ENCODE measurements at places on chromosomes 1 and 21.
A peak's percentile ranks its signal among the peaks of the same experiment; 100 is the strongest.

- DNase-seq: no peak
Measured at GRCh38 chr1:177596485-177596884, 373.4 kb downstream of the SEC16B start.

GRCh38 chr1:205373798-205374175, 17.1 kb upstream of the KLHDC8A start:
- DNase-seq: no peak

DNA sequence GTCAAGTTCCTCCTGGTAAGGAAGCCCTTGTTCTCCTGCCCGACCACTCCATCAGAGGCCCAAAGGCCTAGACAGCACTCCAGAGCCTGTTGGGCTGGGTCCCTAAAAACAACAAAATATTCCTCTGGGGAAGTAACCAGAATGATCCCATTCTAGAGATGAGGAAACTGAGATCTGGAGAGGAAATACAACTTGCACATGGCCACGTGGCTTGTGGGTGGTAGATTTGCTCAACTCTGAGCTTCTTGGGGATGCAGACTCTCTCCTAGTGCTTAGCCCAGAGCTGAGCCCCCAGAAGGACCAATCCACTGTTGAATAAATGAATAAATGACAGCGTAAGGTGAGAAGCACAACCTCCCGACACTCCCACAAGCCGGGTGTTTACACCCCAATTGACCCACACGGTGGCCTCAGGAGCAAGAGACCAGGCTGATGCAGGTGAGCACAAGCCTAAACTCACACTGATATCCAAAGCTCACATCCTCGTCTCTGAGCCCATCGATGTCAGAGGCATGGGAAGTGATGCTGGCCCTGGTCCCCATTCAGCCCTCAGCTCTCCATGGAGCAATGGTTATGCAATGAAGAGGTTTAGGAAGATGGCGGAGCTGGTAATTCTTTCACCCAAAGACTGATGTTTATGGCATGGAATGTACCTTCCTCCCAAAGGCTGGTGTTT, 172.5 kb upstream of the EDN2 start:
- no peak for DNase-seq

DNA sequence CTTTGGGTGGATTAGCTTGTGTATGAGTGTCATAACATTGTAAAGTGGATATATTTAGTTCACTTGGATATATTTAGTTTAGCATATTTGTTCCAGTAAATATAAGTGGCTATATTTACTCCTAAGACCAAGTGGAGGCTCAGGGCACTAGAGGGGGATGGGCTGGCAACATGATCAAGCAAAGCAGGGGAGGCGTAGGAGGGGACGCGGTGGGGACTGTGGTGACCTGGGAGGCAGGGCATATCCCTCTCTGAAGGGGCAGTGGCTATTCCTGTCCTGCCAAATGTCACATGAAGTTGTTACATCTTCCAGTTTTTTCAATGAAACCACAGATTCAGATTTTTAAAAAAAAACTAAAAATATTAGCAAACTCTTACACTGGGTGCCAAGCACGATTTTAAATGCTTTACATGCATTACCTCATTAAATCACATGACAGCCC, 51.9 kb upstream of the EDN2 start:
- DNase-seq: no peak

GRCh38 chr1:8002921-8003320, 23.2 kb downstream of the ERRFI1 start:
- no peak for DNase-seq

GRCh38 chr21:26423511-26423910, 149.6 kb downstream of the CYYR1 start:
- no peak for DNase-seq

- DNase-seq: no peak
Measured at GRCh38 chr1:167864392-167865032, 49.4 kb downstream of the ADCY10 start.

GRCh38 chr21:28805885-28806284, 186.8 kb downstream of the LTN1 start:
- no peak for DNase-seq

DNA sequence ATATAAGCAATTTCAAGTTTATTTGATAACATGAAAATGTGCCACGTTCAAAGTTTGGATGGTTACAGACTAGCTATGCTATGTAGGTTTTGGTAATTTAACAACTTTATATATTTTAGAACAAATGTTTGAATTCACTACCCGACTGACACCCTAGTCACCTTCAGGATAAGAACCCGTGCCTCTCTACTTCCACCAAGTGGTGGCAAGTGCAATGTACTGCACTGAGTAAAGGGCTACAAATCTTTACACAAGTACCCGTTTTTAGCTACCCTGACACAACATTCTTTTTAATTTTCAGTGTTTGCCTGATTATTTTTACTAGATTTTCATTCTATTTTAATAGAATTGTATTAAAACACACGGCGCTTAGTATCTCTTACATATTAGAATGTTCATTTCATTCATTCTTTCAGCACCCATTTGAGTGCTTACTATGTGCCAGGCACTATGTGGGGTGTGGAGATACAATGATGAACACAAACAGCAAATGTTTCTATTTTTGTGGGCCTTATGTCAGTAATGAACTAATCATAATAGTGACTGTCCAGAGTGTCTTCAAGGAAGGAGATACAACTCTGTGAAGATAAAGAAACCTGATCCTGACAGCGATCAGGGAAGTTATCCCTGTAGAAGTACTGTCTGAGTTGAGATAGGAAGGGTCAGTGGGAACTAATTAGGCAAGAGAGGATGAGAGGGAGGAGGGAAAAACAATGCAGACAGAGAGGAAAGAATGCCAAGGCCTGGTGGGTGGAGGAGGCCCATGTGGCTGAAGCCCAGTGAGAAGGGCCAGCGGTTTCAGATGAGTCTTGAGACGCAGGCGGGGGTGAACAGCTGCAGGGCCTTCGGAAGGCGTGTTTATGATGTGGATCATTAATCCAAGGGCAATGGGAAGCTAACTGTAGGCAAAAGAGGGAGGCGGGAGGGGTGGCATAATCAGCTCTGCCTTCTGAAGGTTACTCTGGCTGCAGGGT, 3.8 kb downstream of the LCA5L start:
- no peak for DNase-seq

GRCh38 chr1:66732407-66733166, 19.7 kb upstream of the DYNLT5 start:
- DNase-seq: no peak

GRCh38 chr1:214939180-214939579, 143.4 kb upstream of the KCNK2 start:
- DNase-seq: no peak

- no peak for DNase-seq
Measured at GRCh38 chr21:44424608-44425306, 30.6 kb upstream of the LRRC3 start.

DNA sequence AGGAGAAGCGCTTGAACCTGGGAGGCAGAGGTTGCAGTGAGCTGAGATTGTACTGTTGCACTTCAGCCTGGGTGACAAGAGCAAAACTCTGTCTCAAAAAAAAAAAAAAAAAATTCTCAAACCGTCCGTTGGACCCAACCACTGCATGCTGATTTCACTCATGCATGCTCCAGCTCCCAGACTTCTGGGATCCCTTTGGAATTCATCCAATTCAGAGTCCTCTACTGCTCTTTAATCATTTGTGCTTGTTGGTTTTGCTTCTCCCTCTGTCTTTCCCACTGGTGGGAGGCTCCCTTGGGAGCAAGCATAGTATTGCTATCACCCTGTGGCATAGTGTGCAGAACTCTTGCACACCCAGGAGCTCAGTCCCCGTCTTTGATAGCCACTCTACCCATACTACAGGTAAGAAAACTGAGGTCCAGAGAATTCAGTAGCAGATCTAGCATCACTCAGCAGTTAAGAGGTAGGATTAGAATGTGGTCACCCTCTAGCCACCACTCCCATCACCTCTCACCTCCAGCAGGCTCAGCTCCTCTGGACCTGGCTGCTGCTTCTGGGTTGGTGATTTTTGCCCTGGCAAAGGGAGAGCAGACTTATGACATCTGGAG, 3.1 kb upstream of the LMNA start:
- no peak for DNase-seq

GRCh38 chr1:200945111-200945510, 50.4 kb downstream of the INAVA start:
- DNase-seq: no peak

- no peak for DNase-seq
Measured at GRCh38 chr1:8439015-8439702, 121.2 kb downstream of the SLC45A1 start.

DNA sequence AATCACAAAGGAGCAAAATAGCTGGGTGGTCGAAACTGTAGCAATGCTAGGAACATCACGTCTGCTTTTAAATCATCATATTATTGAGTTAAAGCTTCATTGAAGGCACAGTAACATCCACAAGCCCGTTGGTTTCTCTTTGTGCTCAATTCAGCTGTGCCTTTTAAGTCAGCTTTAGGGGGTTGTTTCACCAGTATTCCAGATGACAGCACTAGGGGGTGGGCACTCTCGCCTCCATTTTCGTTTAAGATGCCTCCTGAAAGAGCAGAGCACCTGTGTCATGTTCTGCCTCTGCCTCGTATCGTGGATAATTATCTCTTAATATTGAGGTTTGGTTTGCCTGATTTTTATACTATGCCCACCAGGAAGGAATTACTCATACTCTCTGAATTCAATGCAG, 139.8 kb upstream of the PTBP2 start:
- no peak for DNase-seq

- DNase-seq: no peak
Measured at GRCh38 chr1:31551208-31551607, 25.1 kb upstream of the TINAGL1 start.

GRCh38 chr1:230147253-230148125, 80.5 kb downstream of the GALNT2 start:
- DNase-seq: no peak

GRCh38 chr1:161185282-161185682, 8.0 kb upstream of the B4GALT3 start:
- no peak for DNase-seq

DNA sequence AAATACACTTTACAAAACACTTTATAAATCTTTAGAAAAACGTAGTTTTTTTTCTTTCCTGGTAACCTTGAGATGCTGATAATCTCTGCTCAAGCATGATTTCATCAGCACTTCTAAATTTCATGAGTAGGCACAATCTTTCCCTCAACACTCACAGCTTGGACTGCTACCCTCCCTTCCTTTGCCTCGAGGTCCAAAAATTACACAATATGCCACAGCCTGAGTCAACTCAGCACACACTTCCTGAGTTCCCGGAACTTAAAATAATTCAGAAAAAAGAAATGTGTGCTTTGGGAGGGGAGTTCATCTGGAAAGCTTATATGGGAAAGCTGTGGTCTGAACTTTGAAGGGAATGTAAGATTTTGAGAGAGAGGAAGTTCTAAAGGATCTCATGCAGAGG, 5.9 kb downstream of the CLCA2 start:
- no peak for DNase-seq

GRCh38 chr21:32726839-32727686, 750 bp downstream of the SYNJ1 start:
- no peak for DNase-seq

DNA sequence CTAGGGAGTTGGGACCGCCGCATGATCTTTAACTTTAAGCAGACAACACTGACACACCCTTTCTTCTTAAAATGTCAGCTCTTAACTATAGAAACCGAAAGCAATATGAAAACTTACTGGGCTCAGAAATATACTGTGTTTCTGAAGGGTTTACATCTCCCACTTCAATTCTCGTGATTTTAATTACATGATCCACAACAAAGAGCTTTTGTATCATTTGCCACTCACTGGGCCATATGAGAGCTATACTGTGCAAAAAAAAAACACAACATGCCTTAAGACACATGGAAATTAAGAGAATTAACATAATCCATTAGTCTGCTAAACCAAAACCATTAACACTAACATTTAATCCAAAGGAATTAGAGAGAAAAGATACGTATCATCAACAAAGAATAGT, 35.0 kb upstream of the RAP1GAP start:
- DNase-seq: no peak

GRCh38 chr1:10065344-10065685, 32.6 kb downstream of the UBE4B start:
- DNase-seq: no peak

- DNase-seq: peak; percentile 23
Measured at GRCh38 chr1:48202030-48202752, 20.3 kb upstream of the SLC5A9 start.

GRCh38 chr1:159835862-159836525, 9.3 kb downstream of the SLAMF8 start:
- no peak for DNase-seq

DNA sequence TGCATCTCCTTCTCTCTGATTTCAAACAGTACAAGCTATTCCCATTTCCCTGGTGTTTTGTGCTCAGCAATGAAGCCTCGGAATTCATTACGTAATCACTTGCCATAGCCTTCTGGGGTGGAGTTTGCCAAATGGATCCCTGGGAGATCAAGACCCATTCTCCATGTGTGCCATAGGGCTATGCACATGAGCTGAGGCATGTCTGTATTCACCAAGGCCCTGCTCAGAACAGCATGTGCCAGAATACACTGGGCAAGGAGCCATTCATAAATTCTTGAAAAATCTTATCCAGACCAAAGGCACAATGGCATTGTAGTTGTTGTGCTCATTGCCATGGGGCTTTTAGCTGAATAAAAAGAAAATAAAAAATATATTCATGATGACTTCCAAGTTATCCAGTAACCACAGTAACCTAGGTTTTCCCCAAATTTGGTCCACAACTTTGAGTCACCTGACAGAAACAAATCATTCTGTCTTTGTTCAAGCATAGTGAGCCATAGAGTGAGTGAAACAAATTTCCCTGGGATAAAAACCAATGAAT, 53.0 kb downstream of the CRB1 start:
- DNase-seq: no peak

DNA sequence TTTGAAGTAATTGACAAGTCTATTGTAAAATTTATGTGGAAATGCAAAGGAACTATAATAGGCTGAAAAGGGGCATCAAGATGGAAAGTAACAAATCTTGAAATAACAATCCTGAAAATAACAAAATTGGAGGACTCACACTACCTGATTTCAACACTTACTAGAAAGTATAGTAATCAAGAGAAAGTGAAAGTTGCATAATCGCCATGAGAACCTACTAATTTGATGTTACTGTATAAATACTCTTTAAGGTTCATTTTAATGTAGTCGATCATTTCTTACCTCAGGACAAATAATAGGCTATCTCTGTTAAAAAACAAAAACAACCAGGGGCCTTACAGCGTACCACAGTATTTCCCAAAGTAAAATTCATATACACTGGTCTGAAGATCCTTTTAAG, 71.7 kb downstream of the EDEM3 start:
- DNase-seq: no peak

- DNase-seq: no peak
Measured at GRCh38 chr1:206719169-206719839, 34.6 kb downstream of the MAPKAPK2 start.

- DNase-seq: no peak
Measured at GRCh38 chr1:227234998-227235405, 83.3 kb downstream of the CDC42BPA start.

DNA sequence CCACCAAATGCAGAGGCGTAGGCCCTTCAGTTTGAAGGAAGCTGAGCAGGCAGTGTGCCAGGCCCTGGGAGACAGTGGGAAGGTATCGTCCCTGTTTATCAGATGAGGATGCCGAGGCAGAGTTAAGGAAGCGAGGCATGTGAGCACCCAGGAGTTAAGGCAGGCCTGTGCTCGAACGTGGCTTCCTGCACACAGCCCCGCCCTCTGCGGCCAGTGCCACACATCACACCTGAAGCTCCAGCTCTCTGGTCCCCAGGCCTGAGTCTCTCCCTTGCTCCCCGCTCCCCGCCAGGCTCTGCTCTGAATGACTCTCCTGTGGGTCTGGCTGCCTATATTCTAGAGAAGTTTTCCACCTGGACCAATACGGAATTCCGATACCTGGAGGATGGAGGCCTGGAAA, 32.1 kb downstream of the EPHX1 start:
- no peak for DNase-seq

- no peak for DNase-seq
Measured at GRCh38 chr1:92934395-92935378, 26.6 kb downstream of the DIPK1A start.

All from stimulated activated CD4-positive, alpha-beta T cell treated with anti-CD3 and anti-CD28 coated beads, Interleukin-1b, Interleukin-23, amount 100 ng/mL, for 1 hour (primary cell).